Activated CD8-positive, alpha-beta memory T cell treated with anti-CD3 and anti-CD28 coated beads for 1 hour (primary cell): ENCODE measurements at places on chromosomes 11 and 22.

GRCh38 chr11:69535908-69536307, 54.4 kb downstream of the LINC01488 start:
- DNase-seq, result no peak

DNA sequence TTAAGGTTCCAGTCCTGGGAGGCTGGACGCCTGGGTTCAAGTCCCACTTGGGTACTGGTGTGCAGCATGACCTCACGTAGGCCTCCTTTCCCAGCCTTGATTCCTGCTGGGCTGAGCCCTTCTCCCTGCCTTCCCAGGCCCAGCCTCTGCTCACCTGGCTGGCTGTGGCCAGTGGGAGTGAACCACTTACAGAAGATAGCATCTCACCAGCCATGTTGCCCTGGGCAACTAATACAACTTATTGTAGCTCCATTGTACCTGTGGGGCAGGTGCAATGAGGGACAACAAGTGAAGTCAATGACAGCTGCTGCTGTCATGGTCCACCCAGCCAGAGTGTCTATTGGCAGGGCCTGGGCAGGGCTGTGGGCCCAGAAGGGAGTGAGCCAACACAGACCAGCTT, 48.4 kb upstream of the MPEG1 start:
- no peak for DNase-seq

- no peak for DNase-seq
Measured at GRCh38 chr22:25645266-25645665, 80.8 kb downstream of the GRK3 start.

DNA sequence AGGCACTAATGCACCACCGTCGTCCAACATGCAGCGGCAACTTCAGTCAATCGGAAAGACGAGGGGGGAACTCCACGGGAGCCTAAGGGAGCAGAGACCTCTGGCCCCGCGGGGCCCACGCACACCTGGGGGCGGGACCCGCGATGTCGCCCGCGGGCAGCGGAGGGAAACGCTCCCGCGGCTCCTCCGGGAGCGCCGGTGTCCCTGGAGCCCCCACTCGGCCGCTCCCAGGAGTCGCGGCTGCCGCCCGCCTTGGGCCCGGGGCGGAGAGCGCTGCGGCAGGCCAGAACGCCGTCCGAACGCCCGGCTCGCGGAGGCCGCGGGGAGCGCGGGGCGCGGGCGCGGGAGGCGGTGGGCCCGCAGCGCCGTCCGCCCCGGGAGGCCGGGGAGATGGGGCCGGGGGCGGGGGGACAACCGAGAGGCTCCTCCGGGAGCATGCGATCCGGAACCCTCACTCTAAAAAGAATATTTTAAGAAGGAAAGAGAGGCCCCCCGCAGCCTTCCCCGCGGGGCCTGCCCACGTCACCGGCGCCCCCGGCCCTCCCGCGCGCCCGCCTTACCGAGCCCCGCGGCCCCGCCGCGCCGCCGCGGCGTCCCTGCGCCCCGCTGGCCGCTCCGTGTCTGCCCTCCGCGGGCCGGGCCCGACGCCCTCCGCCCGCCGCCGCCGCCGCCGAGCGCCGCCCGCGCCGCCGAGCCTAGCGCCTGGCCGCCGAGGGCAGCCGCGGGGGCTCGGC, 86.6 kb upstream of the ARHGAP32 start:
- no peak for DNase-seq

DNA sequence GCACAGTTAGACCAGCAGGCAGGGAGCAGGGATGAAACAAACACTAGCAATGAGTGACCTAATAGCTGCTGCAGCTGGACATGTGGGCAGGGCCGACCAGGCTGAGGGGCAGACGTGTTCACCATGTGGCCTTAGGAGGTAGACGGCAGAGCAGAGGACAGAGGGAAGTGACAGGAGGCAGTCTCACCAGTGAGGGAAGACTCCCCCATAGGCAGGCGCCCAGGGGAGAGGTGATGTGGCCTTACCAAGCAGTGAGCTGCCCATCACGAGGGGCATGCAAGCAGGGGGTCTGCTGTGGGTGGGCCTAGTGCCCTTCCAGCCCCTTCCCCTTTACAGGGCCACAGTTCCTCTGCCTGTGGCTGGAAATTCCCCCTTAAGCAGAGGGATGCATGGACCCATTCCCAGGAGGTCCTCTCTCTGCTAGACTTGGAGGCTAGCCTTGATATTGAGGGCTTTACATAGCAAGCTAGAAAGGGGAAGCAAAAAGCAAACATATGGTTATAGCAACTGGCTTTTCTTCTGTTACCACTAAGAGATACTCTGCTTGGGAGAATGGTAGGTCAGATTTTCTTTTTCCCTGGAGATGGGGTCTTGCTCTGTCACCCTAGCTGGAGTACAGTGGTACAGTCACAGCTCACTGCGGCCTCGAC, 67.6 kb downstream of the MPPED1 start:
- DNase-seq, result no peak

DNA sequence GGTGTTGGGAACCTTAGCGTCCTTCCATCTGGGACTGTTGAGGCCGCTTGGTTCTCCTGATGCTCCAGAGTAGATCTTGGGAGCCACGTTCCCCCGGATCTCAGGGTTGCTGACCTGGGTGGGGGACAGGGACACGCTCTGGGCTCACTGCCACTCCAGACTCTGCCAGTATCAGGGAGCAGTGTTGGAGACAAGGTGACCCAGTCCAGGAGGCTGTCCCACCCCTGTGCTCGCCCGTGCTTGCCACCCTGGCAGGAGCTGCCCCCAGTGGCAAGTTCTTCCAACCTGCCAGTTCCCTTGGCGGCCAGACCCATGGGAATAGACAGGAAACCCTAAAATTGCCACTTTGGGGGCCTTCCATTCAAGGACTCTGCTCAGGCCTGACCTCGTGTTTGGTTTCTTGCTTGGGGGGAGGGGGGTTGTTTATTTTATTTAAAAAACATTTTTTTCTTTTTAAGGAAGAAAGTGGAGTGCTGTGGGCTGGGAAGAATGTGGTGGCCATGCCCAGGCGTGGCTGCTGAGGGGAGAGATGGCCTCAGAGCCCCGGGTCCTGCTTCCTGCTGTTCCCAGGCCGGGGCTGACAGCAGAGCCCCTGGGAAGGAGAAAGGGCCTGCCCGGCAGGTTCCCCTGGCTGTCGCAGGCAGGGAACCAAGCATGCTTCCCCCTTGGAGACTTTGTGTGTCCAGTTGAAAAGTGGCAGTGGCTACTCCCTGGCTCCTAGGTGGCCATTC, 7.2 kb downstream of the GRK2 start:
- DNase-seq, result no peak

GRCh38 chr22:43338766-43339345, 4.3 kb downstream of the SCUBE1 start:
- no peak for DNase-seq

DNA sequence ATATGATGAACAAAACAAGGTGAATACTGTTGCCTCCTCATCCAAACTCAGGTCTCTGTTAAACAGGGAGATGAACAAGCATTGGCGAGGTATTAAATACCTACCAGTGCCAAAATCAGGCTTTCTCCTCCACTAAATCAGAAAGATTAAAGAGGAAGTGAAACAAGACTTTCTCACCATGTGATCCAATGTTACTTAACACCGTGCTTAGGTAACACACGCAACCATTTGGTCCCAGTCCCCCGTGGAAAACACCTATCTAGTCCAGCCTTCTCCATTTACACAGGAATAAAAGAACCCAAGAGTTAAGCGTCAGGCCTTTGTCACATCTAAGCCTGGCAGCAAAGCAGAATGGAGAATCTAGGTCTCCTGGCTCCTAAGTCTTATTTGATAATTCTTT, 34.5 kb downstream of the TENM4 start:
- DNase-seq, result no peak

DNA sequence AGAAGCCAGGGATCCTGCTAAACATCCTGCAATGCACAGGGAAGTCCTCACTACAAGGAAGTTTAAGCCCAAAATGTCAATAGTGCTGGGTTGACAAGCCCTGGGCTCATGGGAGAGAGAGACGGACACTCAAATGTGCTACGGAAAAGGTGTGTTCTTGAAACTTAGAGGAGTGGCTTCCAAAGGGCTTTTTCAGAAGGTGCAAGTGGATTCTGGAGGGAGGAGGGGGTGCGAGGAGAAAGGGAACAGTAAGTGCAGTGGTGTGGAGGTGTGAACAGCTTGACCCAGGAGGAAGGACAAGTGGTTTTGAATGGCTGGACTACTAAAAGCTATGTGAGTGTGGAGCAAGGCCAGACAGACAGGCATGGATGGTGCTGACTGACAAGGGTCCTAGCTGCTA, 50.4 kb upstream of the CECR2 start:
- DNase-seq, result no peak

DNA sequence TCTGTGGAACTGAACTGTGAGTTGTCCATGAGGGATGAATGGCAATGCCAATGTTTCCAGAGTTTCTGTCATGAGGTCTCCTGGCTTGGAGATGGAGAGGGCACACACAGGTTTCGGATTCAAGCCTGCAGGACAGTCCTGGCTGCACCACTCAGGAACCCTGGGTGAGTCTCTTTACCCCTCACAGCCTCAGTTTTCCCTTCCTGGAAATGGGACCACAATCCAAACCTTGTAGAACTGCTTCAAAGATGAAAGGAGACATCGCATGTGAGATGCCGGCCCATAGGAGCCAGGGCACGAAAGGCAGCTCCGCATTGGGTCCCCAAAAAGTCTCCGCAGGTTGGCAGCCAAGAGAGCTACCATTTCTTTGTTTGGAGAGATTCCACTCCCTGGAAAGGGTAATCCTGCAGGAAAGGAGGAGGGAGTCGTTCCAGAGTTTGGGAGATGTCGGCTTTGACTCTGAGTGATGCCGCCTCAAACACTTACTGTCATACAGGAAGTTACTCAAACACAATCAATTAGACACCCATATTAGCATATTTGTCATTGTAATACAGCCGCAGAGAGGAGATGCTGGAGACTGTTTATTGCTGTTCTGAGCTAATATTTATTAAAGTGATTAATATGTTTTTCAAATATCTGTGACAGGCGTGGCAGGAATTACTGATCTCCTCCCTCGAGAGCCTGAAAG, 318.3 kb downstream of the MN1 start:
- no peak for DNase-seq

- no peak for DNase-seq
Measured at GRCh38 chr11:112410325-112410724, 149.7 kb upstream of the PLET1 start.

GRCh38 chr11:109016724-109017123, 351.9 kb downstream of the DDX10 start:
- DNase-seq, result no peak

DNA sequence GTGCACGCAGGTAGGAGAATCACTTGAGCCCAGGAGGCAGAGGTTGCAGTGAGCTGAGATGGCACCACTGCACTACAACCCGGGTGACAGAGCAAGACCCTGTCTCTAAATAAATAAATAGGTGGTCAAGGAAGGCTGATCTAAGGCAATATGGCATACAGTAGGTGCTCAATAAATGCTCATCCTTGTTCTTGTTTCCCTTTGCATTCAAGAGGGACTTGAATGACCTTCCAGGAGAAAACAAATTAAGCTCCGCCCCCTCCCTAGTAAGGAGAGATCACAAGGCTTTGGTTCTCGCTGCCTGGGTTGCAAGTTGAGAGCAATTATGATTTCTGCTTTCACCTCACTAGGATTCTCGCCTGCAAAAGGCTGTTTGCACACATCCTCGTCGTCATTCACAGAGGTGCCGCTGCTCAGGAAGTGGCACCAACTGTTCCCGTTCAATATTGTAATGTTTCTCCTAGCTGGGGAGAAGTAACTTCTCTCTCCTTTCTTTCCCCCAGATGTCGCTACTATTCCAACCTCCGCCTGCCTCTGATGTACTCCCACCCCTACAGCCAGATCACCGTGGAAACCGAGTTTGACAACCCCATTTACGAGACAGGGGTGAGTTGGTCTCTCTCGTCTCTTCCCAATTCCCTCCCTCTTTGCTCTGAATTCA, 51.8 kb upstream of the ASPHD2 start:
- no peak for DNase-seq

- no peak for DNase-seq
Measured at GRCh38 chr11:132844956-132845696, 687.2 kb downstream of the OPCML start.

DNA sequence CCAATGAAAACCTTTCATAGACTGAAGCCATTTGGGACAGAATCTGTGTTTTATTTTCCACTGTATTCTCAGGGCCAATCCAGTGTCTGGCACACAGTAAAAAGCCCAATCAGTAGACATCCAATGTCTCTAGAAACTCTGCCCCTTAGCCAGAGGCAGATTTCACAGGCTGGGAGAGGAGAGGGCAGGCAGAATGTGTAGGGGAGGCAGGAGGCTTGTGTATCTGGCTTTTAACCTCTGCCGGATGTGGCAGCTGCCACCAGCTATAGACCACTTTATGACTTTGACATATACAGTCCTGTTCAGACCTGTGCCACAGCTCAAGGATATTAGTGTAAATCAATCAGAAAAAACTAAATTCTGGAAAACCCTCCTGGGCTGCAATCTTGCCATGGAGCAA, 4.4 kb downstream of the EXPH5 start:
- no peak for DNase-seq

- DNase-seq, result no peak
Measured at GRCh38 chr22:38964989-38965388, 7.6 kb downstream of the APOBEC3A start.

DNA sequence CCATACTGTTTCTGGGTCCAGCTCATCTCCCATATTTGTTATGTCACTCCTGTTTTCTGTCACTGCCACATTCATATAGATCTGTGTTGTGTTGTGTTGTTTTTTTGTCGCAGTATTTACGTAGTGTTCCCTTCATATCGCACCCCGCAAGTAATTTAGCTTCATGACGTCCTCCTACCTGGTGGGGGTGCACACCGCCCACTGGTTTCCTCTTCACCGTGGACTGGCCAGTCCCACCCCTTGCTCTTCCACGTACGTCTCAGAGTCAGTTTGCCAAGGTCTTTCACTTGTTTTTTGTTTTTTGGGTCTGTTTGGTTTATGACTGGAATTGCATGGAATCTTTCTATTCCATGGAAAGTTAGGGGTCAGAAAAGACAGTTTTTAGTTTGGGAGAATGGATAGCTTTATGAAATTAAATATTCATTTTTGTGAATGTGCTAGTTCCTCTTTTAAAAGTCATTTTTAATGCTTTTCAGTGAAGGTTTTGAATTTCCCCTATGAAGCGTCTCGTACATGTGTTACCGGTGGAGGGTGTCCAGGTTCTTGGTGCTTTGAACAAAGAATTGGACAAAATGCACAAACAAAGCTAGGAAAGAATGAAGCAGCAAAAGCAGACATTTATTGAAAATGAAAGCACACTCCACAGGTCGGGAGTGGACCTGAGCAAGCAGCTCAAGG, 134.3 kb downstream of the TBC1D22A start:
- no peak for DNase-seq

- no peak for DNase-seq
Measured at GRCh38 chr11:115167456-115167855, 336.8 kb downstream of the CADM1 start.

DNA sequence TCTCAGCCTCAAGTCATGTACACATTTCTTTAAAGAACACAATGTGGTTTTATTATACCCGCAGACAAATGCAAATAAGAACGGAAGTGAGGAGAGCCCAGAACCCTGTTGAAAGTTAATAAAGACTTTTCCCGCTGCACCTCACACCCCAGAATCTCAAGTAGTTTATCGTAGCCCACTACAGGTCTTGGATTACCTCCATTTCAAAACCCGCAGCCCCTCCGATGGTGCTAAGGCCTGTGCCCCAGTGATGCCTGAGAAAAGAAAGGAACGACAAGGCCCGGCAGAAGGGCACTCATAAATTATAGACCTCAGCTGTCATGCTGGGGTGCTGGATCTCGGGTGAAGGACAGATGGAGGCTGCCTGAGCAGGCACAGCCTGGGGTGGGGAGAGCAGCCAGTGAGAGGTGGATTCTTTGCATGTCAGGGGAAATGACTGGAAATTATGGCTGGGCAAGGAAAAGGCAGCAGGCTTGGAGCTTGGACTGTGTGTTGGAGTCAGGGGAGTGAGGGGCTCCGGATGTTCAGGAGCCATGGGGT, 354.1 kb downstream of the NTM start:
- no peak for DNase-seq
